Subcutaneous adipose tissue (tissue), 4 donors: ENCODE measurements at places on chromosomes 4 and X. TPM values are rescaled to one million over a fixed set of nuclear protein-coding genes. Genes with fewer than 3 reads are reported as not detected.

Gene SSX1
- not detected for total RNA-seq

Gene TMSB15C
- 0.38 TPM for total RNA-seq

Gene TCEAL5
- total RNA-seq = not detected

Gene ARX
- not detected for total RNA-seq

Gene CLCN4
- total RNA-seq = 3.1 TPM

Gene MAGEA8
- total RNA-seq = not detected

Gene NEUROG2
- not detected for total RNA-seq

Gene GLRB
- total RNA-seq = 2.3 TPM

Gene SLIT2
- 21.8 TPM for total RNA-seq

Gene CTPS2
- 13.4 TPM for total RNA-seq

Gene ETNPPL
- total RNA-seq = not detected

Gene CENPVL2
- not detected for total RNA-seq

Gene FANCB
- total RNA-seq = 3.3 TPM

Gene HS3ST1
- total RNA-seq = 0.16 TPM

Gene CXorf58
- not detected for total RNA-seq

Gene FRYL
- 140 TPM for total RNA-seq

Gene SHROOM3
- 0.22 TPM for total RNA-seq
